LHCN-M2 (cell line): ENCODE measurements at places on chromosomes 7 and 10. TPM values are rescaled to one million over a fixed set of nuclear protein-coding genes. Genes with fewer than 3 reads are reported as not detected.

Gene MGMT
- total RNA-seq, result 29.5 and 33.2 TPM in 2 replicates

- no peak for DNase-seq
Measured at GRCh38 chr10:34988397-34989067, 101.6 kb downstream of the CUL2 start.

DNA sequence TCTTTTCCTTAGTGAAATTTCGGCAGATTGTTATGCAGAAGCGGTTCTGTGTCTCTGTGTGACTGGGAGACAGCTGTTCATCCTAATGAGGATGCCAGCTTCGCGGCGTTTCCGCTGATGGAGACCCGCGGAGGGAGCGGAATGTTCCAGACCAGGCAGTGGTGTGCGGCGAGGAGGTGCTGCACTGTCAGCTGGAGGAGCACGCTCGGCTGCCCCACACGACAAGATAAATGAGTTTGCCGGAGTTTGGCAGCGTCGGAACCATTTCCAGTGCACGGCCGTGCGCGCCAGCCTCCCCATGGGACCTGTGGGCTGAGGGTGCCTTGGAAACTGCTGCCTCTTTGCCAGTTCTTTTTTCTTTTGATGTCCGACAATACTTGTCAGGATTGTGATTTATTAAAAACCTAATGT is 64.6 kb downstream of the WDR37 start:
- peak; percentile 73 for DNase-seq

DNA sequence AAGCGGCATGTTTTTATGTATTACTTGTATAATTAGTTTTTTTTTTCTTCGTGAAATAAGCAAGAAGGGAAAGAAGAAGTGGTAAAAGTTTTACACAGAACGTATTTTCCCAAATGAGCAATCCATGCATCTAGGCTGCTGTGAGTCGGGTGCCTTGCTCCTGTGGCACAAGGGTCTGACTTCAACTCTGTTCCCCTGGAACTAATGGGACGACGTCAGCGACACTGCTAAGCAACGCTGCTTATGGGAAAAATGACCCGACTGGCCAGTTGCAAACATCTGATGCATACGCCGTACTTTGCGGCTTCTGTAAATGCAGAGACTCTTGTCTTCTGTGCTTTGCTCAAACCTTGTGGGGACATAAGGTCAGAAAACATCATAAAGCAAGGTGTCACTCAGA is 66.3 kb downstream of the MPP7 start:
- no peak for DNase-seq

Gene WNT8B
- not detected in 2 replicates for total RNA-seq

DNA sequence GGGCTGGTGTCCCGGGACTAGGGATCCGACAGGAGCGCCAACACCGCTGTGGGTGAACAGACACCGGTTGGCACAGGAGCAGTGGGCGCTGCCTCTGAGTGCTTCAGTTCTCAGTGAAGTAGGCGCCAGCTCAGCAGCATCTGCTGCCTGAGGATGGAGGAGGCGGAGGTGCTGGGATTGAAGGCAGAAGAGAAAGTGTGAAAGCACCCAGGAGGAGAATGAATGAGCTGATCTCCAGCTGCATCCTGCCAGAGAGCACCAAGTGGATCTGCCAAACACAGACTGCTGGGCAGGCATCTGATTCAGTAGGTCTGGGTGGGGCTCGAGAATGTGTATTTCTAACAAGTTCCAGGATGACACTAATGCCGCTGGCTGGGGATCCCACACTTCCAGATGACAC is 74.5 kb downstream of the LANCL2 start:
- DNase-seq, result peak; percentile 32

DNA sequence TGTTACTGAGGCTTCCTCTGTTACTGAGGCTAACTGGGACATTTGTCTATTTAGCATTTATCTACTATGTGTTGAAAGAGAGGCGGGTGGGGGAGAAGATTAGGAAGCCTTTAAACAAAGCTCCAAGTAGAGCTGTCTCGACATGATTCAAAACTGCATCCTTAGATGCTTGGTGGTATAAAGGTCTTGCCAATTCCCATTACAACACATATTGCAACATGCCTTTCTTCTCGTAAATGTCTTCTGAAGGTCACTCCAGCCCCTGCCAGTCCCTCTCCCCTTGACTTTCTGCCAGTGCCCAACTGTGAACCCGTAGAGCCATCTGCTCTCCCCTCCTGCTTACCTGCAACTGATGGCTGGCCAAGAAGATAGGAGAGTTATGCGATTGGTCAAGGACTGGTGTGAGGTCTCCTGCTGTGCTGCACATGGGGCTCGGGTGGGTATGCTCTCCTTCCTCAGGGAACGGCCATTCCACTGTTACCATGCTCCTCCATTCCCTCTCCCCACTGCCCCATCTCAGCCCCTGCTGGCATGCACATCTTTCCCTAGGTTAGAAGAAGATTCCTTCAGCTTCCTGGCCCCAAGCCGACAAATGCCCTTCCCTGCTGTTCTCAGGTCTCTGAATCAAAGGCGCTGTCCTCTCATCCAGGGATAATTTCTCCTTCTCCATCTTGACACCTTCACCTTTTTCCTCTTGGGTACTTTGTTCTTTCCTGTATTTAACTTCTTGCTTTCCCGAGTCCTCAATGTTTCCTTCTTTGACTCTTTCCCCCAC is 43.6 kb upstream of the ZNF32 start:
- DNase-seq, result no peak

Gene C10orf105
- not detected in 2 replicates for total RNA-seq

Gene ANKRD2
- total RNA-seq, result 0.11 TPM in 1 of 2 replicates, not detected in the other

GRCh38 chr10:48503293-48503911 is 101.5 kb downstream of the ARHGAP22 start:
- no peak for DNase-seq

DNA sequence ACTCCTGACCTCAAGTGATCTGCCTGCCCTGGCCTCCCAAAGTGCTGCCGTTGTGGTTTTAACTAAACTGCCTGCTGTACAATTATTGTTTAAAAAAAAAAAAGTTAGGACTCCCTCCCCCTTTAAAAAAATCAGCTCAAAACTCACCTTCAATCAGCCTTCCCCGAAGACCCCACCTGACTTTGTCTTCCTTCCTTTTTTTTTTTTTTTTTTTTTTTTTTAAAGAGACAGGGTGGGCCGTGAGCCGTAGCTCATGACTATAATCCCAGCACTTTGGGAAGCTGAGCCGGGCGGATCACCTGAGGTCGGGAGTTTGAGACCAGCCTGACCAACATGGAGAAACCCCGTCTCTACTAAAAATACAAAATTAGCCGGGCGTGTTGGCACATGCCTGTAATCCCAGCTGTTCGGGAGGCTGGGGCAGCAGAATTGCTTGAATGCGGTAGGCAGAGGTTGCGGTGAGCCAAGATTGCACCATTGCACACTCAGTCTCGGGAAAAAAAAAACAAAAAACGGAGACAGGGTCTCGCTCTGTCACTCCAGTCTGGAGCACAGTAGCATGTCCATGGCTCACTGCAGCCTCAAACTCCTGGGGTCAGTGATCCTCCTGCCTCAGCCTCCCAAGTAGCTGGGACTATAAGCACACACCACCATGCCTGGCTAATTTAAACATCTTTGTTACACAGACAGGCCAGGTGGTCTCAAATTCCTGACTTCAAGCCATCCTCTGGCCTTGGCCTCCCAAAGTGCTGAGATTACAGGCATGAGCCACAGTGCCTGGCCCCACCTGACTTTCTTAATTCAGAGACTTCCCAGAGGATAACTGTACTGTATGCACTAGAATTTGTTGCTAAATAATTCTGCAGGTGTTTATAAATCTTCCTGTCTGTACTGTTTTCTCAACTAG is 3.2 kb downstream of the FIS1 start:
- DNase-seq, result no peak

Gene BTRC
- total RNA-seq, result 7.2 and 8.3 TPM in 2 replicates

- DNase-seq, result no peak
Measured at GRCh38 chr10:124182088-124182541, 88.7 kb upstream of the CHST15 start.

- DNase-seq, result peak; percentile 73
Measured at GRCh38 chr7:135512135-135512887, 2.4 kb upstream of the CNOT4 start.

DNA sequence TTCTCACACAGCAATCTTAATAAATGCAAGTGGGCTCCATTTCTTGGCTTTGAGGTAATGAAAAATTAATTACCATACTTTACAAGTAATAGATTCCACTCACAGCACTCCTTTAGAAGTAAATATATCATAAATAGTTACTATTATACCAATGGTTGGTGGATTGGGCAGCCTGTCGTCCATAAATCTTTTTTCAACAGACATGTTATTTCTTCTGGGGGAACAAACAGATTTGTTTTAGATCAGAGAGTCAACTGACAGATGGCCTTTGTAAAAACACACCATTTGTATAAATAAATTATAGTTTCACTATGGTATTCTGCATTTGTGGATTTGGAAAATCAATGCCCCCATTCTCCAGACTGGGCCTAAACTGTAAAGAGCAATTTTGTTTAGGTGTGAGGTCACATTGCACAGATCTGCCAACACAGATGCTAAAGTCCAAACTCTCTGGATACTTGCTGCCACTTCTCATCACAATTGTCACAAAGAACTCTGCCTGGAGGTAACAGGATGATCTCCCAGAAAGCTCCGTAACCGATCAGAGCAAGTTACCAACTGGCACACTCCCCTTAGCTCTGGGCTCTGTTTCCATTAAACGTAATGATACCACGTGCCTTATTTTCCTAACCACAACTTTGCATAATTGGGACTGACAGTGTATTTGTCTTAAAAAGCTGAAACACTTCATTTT is 4.5 kb upstream of the MACROH2A2 start:
- DNase-seq, result no peak

GRCh38 chr10:68725016-68725415 is 4.0 kb downstream of the CCAR1 start:
- DNase-seq, result no peak

GRCh38 chr7:29194206-29194593 is 375 bp upstream of the CHN2 start:
- no peak for DNase-seq
